ENCODE measurements at places on chromosomes 2 and 18.

DNA sequence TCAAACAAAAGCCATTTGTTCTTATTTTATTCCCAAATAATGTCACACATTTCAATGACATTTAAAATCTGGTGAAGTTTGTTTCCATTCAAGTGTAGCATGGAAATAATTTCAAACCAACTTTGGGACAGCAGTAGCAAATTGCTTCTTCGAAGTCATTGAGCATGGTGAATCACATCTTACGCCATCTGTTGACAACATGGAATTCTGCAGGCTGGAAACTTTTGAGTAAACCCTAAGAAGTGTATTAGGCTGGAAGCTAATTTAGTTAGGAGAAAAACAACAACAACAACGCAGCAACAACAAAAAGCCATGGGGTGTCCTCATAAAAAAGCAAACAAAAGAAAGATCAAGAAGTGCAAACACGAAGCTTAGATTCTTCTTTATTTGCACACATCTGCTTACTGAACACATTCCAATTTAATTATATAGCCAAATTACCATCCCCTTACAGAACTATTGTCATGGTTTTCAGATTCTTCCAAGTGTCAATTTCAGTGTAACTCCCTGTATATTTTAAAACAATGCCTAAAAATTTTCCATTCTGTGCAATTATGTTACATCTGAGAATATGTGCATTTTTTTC, 659.0 kb upstream of the CDH7 start:
- DNase-seq = no peak

- no peak for DNase-seq
These were observed 43.1 kb upstream of the XDH start for GRCh38 chr2:31457651-31458050.

- no peak for DNase-seq
These were observed 28.8 kb downstream of the CTDP1 start for GRCh38 chr18:79708412-79708811.

GRCh38 chr2:103153580-103154284, 391.9 kb downstream of the TMEM182 start:
- DNase-seq = no peak

GRCh38 chr18:27869735-27870134, 307.2 kb downstream of the CDH2 start:
- DNase-seq = no peak

GRCh38 chr2:232353096-232353495, 25.5 kb upstream of the ALPP start:
- no peak for DNase-seq

DNA sequence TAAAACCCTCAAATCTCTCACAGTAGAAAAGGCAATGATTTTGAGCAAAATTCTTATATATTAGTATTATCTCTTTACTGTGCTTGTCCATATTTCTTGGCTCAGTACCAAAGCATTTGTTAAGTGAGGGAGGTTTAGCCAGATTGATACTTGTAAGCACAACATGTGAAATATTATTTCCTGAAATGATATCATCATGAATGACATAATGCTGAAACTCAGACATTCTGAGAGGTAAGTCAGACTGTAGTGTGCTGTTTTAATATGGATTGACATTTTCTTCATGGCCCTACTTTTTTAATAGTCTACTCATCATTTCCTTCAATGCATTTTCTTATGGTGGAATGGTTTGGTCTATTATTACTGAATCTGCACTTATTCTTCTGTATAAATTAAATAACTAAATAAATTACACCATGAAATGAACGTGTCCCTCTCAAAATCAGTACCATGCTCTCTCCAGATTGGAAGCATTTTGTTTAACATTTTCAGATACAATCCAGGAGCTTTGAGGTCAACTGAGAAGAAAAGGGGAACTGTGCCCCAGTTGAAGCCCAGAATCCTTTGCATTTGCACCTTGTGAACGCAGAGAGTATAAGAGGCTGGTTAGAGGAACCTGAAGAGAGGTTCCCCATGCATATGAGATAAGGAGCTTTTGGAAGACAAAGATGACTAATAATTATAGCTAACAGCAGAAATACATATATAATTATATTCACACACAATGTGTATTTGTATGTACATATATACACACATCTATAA, 50.1 kb upstream of the CRACDL start:
- DNase-seq = no peak

All from stimulated activated CD4-positive, alpha-beta T cell treated with anti-CD3 and anti-CD28 coated beads, Interleukin-1b, Interleukin-23, amount 100 ng/mL, for 1 hour (primary cell).